Spleen (tissue), 13 donors: ENCODE measurements at places on chromosomes 6 and 20.

GRCh38 chr6:2688401-2689064 is 62.2 kb downstream of the MYLK4 start:
- DNase-seq: no peak

GRCh38 chr6:74946961-74947360 is 258.9 kb downstream of the COL12A1 start:
- DNase-seq: no peak

GRCh38 chr6:170230520-170231292 is 60.2 kb downstream of the DLL1 start:
- DNase-seq: no peak

- DNase-seq: no peak
Observed at GRCh38 chr6:134057478-134057877, 5.1 kb upstream of the SLC2A12 start.

GRCh38 chr20:62838128-62838891 is 21.5 kb downstream of the COL9A3 start:
- peak; percentile 86 for DNase-seq
